ENCODE measurements at places on chromosomes 4 and X. TPM values are rescaled to one million over a fixed set of nuclear protein-coding genes. Genes with fewer than 3 reads are reported as not detected.

The MCF2 gene
- total RNA-seq: under 0.01 TPM

The PLP1 gene
- 1.9 TPM for total RNA-seq

The TRIM61 gene
- 3.9 TPM for total RNA-seq

The CXCL11 gene
- total RNA-seq: not detected

The CLOCK gene
- total RNA-seq: 42.0 TPM

The FAM47B gene
- not detected for total RNA-seq

The SHOX gene
- total RNA-seq: not detected

The LRPAP1 gene
- total RNA-seq: 91.7 TPM

The MAGED4 gene
- 57.8 TPM for total RNA-seq

The RAB33A gene
- total RNA-seq: 0.49 TPM

The EGF gene
- total RNA-seq: 3.0 TPM

The GAGE1 gene
- not detected for total RNA-seq

The GPR119 gene
- not detected for total RNA-seq

The GLRB gene
- total RNA-seq: 9.4 TPM

The MGARP gene
- 14.9 TPM for total RNA-seq

The MMAA gene
- total RNA-seq: 6.3 TPM

The PPEF2 gene
- not detected for total RNA-seq

The ITM2A gene
- 0.32 TPM for total RNA-seq

The ARSJ gene
- 41.5 TPM for total RNA-seq

The TSC22D3 gene
- total RNA-seq: 20.3 TPM

The IL2 gene
- total RNA-seq: not detected

The KDR gene
- 0.12 TPM for total RNA-seq

The NAT8L gene
- total RNA-seq: under 0.01 TPM

The MAGEB17 gene
- not detected for total RNA-seq

The DIPK2B gene
- not detected for total RNA-seq

The PPARGC1A gene
- 10.2 TPM for total RNA-seq

The ZNF711 gene
- total RNA-seq: 1.1 TPM

The FREM3 gene
- total RNA-seq: not detected

The AKAP4 gene
- total RNA-seq: not detected

The FRYL gene
- 49.7 TPM for total RNA-seq

The KCTD8 gene
- total RNA-seq: not detected

The TMEM35A gene
- total RNA-seq: 2.6 TPM

The ZCCHC18 gene
- 0.16 TPM for total RNA-seq

The RRH gene
- total RNA-seq: not detected

The CABS1 gene
- not detected for total RNA-seq

The USP11 gene
- 35.6 TPM for total RNA-seq

The CXCR3 gene
- not detected for total RNA-seq

The DGAT2L6 gene
- total RNA-seq: not detected

The CLGN gene
- 1.2 TPM for total RNA-seq

The ZMAT1 gene
- 1.6 TPM for total RNA-seq

The ABCD1 gene
- 22.1 TPM for total RNA-seq

The NALF2 gene
- not detected for total RNA-seq

The NHS gene
- total RNA-seq: 8.9 TPM

The WDR17 gene
- 3.2 TPM for total RNA-seq

The PDZD11 gene
- total RNA-seq: 50.6 TPM

The MAP9 gene
- 8.6 TPM for total RNA-seq

The CSN1S1 gene
- not detected for total RNA-seq
